ENCODE measurements at places on chromosomes 2 and 18. TPM values are rescaled to one million over a fixed set of nuclear protein-coding genes. Genes with fewer than 3 reads are reported as not detected.
A peak's percentile ranks its signal among the peaks of the same experiment; 100 is the strongest.

DNA sequence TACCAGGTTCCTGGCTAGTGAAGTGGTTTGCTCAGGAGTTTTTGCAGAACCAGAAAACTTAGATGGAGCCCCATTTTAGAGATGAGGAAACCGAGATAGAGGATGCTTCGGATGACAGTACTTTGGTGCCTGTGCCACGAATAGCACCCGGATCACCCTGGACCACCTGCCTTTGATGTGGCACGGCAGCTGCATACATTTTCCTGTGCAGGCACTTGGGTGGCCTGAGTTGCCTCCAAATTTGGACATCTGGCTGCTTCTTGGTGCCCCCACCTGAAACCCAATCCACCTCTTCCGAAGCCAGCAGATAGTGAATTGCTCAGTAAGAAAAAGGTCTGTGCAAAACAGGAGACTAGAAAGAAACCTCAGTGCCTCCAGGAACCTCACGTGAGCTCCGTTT is 140.6 kb upstream of the ID2 start:
- DNase-seq, result no peak

DNA sequence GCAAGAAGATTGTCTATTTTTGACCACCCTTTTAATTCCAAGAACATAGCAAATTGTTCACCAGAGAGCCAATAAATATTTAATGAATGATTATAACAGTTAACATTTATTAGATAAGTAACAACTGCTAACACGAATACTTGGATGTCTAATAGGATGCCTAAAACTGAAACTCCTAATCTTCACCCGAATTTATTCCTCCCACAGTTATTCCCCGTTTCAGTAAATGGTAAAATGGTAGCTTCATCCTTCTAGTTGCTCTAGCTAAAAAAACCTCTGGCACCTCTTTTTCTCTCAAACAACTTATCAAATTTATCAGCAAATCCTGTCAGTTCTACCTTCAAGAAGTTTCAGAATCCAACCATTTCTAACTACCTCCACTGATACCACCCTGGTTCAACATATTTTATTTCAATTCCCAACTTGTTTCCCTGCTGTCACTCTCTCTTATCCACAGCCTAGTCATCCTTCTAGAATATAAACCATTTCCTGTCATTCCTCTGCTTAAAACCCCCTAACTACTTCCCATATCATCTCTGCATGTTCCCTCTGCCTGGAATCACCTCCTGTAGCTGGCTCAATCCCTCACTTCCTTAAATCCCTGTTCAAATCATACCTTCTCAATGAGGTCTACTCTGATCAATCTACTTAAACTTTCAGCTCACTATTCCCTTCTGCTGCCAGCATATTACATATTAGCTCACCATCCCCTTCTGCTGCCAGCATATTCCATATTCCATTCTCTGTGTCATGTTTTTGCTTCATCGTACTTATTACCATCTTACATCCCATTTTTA is 93.8 kb downstream of the ROCK2 start:
- DNase-seq, result no peak

- no peak for DNase-seq
Measured at GRCh38 chr2:157743051-157743450, 114.4 kb upstream of the ACVR1C start.

DNA sequence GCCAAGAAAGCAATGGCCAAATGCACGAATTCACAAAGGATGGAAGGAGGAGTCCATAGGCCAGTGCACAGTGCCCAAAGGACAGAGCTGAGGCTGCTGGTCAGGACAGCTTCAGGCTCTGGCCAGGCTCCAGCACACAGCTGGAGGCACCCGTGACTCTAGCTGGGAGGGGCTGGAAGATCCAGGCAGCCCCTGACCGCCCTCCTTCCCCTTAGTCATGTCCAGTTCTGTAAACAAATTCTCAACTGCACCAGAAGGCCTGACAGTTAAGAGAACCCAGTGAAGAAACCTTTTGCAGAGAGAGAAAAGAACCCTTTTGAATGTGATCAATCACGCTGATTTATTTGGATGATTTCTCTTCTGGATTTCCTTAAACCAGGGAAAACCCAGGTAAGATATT is 7.7 kb upstream of the YWHAQ start:
- DNase-seq, result no peak

DNA sequence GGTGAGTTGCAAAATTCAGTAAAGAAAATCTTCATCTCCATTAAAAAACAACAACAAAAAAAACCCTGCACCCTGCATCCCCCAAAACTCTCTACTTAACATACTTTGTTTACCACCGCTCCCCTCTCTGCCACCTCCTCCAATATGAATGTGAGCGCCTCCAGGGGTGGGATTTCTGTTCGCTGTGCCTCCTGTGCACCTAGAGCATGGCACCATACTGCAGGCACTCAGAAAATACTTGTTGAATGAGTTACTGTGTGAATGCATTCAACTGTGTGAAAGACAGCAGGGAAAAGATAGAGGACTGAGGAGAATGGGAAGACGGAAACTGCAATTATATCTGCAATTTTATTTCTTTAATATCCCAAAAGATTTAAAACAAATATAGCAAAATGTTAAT is 4.5 kb downstream of the CEBPZ start:
- DNase-seq, result peak; percentile 36

DNA sequence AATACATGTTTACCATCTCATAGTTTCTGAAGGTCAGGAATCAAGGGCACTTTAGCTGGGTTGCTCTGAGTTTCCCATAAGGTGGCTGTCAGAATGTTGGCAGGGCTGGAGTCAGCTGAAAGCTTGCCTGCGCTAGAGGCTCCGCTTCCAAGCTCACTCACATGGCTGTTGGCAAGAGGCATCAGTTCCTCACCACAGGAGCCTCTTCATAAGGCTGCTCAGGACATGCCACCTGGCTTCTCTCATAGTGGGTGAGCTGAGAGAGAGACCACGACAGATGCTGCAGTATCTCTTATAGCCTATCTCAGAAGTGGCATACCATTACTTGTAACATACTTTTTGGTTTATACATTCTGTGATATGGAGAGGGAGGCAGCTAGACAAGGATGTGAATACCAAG is 7.2 kb downstream of the HADHB start:
- DNase-seq, result no peak

DNA sequence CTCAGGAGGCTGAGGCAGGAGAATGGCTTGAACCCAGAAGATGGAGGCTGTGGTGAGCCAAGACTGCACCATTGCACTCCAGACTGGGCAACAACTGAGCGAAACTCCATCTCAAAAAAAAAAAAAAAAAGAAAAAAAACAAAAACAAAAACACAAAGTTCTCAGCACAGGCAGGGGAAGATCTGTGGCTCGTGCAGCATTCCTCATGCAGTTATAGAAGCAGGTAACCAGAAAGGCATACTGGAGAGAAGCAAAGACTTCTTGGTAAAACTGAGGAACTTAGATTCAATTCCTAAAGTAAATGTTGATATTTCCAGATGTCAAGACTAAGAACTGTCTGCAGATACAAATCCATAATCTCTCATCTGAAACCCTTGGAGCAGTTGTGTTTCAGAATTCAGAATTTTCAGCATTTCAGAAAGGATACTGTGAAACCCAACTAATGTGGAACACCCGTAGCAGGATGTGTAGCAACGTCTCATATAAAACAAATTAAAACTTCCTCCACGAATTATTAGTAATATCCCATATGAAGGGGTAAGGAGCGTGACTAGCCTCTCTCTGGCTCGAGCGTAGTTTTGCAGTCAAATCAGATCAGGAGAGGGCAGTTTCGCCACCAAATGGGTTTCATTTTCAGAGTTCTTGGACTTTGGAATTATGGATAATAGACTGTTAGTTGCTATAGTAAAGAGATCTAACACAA is 13.2 kb upstream of the SLC25A52 start:
- DNase-seq, result no peak

GRCh38 chr2:154697418-154698252 is 860 bp upstream of the KCNJ3 start:
- peak; percentile 60 for DNase-seq

Gene PLEKHM3
- total RNA-seq, result 5.6 TPM

DNA sequence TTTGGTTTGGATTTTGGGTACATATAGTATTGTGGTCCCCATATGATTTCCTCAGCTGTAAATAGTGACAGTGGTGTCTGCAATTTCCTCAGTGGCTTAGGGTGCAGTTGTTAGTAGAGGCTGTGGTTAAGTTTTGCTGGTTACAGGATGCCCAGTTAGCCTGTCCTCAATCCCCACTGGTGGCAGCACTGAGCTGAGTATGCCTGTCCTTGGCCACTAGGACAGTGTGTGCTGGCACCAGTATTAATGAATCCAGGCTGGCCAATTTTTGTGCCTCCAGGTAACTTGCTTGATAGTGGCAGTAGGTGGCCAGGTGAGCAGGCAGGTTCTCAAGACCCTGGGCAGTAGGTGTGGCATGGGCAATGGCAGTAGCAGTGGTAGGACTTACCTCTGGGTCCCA is 973.1 kb downstream of the TMEM182 start:
- DNase-seq, result peak; percentile 38

DNA sequence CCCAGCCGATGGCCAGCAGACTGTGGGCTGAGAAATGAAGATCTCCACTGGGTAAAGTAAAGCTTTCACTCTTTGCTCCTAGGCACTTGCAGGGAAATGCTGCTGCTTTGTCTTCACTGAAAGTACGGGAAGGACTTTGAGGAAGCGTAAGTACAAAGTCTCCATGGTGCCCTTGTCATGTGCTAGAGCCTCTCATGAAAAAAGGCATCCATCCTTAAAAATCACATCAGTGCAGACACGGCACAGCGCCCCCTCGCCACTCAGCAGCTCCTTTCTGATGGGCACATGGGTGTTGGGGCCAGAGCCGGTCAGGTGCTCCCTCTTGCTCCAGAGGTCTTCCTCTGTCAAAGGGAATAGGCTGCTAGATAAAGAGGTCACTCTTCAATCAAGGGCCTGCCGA is 109.0 kb upstream of the STPG4 start:
- peak; percentile 70 for DNase-seq
